ENCODE measurements at places on chromosomes 2 and 18. TPM values are rescaled to one million over a fixed set of nuclear protein-coding genes. Genes with fewer than 3 reads are reported as not detected.
A peak's percentile ranks its signal among the peaks of the same experiment; 100 is the strongest.

- no peak for DNase-seq
Observed at GRCh38 chr2:218748741-218749441, 33.1 kb upstream of the CYP27A1 start.

DNA sequence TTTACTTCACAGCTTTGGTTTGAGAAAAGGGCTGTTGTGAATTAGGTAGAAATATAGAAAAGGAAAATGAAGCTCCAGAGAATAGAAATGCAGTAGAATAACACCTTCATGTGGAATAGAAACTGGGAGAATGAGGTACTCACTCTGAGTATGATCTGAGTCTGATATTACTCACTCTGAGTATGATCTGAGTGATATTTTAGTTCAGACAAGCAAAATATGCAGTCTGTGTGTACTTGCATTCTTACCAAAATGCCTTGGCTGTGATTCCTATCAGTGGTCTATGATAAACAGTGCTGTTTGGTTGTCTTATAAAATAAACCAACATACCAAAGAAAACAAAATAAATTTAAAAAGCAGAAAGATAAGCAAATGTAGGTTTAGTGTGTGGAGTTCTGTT lies 487.6 kb downstream of the THSD7B start:
- DNase-seq, result no peak

DNA sequence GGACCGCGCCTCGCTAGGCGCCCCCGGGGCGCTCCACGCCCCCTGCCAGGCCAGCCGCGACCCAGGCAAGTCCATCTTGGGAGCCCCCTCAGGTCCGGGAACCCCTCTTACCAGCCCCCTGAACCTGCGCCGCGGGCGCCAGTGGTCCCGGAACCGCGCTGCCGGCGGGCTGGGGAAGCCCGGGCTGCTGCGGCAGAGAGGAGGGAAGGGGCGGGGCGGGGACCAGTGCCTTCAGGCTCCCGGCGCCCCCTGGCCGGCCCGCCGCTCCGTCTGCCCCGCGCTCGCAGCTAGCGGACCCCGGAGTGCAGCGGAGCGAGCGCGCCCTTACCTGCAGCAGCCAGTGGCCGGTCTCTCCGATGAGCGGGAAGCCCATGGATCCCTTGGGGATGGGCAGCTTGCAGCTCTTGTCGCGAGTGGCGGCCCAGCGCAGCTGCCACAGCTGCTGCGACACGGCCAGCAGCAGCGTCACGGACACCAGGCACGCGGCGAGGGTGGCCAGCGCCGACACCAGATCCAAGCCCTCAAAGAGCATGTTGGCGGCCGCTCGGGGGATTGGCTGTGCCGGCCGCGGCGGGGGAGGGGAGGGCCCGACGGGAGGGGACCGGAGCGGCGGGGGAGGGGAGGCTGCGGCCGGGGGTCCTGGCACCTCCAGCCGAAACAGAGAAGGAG lies at the start of gene CYP26B1:
Gene CYP26B1, minus strand, starts transcription at position 560 of the 669 bp plus-strand sequence. Its CDS starts 28 bp downstream, at position 532.
- no peak for DNase-seq

DNA sequence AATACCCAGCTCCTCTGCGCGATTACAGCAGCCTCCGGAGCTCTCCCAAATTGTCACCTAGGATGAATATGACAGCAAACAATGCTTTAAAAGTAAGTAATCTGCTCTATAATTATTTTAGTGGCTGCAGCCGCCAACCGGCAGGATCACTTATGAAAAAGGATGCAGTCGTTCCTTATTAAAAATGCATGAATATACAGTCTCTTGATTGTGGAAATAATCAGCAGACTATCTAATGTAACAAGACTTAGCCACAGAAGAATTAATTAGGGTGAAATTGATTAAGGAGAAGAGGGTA lies 71.8 kb upstream of the STPG4 start:
- DNase-seq, result no peak

DNA sequence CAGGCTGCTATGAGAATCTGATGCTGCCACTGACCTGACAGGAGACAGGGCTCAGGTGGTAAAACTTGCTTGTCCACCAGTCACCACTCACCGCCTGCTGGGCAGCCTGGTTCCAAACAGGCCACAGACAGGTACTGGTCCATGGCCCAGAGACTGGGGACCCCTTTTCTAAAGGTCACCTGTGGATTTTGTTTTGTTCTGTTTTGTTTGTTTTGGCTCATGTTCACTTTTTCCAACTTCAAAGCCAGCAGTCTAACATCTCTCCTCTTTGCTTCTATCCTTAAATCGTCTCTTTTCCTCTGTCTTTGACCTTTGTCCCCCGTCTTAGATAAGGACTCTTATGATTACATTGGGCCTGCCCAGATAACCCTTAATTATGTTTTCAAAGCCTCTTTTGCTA lies 3.3 kb upstream of the CERKL start:
- no peak for DNase-seq

GRCh38 chr2:64410671-64411070 lies 43.3 kb upstream of the LGALSL start:
- DNase-seq, result no peak

DNA sequence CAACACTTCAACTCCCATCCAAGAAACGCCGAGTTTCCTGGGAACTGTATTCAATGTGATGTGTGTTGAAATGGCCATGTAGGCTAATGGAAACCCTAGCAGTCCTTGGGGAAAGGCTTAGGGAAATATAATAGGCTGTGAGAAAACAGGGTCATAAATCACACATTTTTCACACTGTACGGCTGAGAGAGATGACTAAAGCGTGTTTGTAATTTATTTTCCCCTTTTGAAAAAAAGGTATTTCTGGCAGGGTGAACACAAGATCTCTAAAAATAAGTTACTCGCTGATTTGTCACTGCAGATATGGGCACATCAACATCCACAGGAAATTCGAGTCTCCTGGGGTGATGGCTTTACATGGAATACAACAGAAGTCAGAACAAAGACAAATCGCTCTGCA lies 109.6 kb upstream of the ST6GAL2 start:
- DNase-seq, result no peak

DNA sequence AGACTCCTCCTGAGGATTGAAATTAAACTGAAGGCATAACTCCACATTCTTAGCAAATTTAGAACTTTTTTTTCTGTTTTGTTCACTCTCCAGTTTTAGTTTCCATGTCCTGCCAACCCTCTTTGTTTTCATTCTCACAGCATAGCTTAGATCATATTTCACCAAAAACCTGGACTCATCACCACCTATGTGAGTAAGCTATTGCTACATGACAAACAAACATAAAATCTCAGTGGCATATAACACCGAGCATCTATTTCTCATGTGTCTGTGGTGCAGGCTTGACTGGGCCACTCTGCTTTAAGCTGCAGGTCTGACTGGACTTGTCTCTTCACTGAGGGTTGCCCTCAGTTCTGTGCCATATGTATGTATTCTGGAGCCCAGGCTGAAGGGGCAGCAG lies 385.2 kb downstream of the ARHGAP15 start:
- DNase-seq, result no peak

DNA sequence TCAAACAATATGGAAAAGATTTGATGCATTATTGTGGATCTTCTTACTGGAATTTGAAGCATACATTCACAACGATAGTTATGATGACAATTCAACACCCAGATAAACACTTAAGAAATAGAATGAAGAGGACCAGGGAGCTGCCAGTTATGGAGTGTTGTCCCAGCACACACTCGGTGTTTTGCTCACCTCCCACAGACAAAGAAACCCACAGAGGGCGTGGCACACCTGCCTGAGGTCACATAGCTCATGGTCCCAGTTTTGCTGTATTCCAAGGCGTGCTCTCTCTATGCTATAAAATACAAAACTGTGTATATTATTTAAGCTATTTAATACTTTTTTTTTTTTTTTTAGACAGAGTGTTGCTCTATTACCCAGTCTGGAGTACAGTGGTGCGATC lies 31.1 kb downstream of the EFR3B start:
- DNase-seq, result no peak

- peak; percentile 56 for DNase-seq
Observed at GRCh38 chr2:239271882-239272281, 128.9 kb downstream of the HDAC4 start.

- no peak for DNase-seq
Observed at GRCh38 chr2:180184506-180184905, 177.4 kb upstream of the CWC22 start.

RNF103 gene
- total RNA-seq, result 31.3 TPM

RAMP1 gene
- 16.1 TPM for total RNA-seq

KIF5C gene
- total RNA-seq, result 1.3 TPM

EMILIN1 gene
- 3.6 TPM for total RNA-seq

SPC25 gene
- total RNA-seq, result not detected

IER3IP1 gene
- total RNA-seq, result 8.4 TPM

PXDN gene
- 13.7 TPM for total RNA-seq

Measured in lower leg skin (tissue), 4 donors.